Upper lobe of left lung (tissue), 6 donors: ENCODE measurements at places on chromosomes 5 and 9.

DNA sequence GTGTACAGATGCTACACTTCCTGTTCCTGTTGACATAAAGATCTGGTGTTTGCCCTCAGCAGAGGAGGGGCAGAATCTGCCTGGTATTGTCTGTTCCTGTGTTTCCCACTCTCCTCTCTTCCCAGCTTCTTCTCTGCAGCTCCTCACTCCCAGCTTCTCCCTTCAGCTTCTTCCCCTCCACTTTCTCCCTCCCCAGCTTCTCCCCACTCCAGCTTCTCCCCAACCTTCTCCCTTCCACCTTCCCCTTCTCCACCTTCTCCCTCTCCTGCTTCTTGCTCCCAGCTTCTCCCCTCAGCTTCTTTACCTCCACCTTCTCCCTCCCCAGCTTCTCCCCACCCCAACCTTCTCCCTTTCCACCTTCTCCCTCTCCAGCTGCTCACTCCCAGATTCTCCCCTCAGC lies 148.9 kb upstream of the IRX2 start:
- no peak for DNase-seq

DNA sequence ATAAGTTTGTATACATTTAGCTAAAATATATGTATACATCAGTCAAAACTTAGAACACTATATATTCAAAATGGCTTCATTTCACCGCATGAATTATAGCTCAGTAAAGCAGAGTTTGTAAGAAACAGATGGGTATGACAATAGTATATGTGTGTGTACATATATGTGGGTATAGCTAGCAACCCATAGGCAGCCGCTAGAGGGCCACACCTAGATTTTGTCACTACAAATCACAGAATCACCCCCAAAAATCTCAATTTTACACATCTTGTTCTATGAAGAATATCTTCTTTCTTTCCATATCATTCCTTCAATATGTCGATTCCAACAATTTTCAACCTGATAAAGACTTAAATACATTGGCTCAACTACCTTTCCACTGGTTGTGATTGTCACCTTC lies 357.8 kb upstream of the CCNG1 start:
- no peak for DNase-seq

DNA sequence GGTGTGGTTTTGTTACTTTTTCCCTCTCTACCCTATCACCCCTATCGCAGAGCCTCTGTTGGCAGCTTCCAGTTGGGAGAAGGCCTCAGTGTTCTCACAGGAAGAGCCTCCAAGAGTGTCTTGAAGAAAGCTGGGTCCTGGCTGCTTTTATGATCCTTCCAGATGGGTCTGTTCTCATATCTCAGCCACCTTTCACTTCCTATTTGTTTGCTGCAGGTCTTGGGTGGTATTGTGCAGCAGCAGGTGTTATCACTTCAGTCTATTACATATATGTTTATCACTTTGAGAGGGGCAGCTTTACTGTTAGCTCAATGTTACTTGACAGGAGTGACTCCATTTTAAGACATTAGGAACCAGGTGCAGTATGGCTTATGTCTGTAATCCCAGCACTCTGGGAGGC lies 59.2 kb upstream of the GDNF start:
- no peak for DNase-seq

DNA sequence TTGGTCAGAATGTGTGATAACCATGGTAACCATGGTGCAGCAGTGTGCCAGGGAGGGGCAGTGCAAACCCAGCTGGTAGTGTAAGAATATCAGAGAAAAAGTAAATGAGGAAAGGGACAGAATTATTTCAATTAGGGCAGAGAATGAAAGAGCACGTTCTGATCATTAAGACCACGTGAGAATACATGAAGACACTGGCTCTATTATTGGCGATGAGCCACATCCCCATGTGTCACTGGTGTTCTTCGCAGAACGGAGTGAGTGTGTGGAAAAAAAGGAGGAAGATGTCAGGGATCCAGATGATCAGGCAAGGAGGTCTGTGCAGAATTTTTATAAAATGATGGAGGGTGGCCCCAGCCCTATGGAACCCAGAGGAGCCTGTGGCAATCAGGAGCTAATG lies 315.5 kb downstream of the SEMA5A start:
- DNase-seq, result no peak

DNA sequence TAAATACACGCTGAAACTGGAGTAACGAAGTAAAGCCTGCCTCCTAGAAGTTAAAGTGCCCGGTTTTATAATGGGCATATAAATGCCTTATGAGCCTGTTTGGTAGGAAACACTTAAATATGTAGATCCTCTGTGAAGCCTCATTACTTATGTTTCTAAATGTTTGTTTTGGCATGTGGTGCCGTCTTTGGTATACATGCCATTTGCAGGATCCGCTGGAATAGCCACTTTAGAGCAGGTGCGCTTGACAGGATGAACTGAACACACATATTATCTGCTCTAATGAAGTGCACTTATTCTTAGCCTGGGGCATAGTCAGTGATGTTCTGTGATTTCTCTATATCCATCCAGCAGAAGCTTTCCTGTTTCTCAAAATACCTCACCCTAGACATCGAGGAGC lies 778.1 kb upstream of the WWC1 start:
- no peak for DNase-seq

- DNase-seq, result no peak
Measured at GRCh38 chr5:142319105-142319504, 5.7 kb downstream of the SPRY4 start.
